HFF-Myc (cell line): ENCODE measurements at places on chromosomes 12 and 14.

DNA sequence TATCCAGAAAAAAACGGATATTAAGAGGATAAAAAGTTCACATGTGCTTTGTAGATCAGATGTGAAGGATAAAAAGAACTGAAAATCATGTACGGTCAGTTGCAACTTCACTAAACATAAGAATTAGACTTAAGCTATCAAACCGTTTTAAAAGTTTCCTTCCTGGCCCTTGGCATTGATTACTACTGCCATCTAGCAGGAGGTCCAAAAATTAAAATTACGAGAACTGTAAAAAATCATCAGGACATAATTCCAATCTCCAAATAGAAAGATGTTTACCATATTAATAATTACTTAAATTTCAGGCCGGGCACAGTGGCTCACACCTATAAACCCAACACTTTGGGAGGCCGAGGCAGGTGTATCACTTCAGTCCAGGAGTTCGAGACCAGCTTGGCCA lies 7.9 kb downstream of the WDR89 start:
- DNase-seq: no peak

DNA sequence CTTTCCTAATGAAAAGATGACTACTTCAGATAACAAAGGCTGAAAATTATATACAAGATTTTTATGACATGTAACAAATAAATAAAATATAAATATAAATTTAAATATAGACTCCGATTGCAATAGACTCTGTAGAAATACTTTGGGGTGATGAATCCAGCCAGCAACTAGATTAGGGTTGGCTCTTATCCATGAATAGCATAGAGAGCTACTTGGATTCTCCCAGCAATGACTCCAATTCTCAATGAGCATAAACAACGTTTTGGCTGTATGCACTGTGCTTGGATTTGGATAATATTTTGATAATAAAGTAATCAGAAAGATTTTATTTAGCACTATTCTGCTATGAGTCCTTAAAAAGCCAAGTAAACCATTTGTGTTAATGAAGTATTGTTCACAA lies 58.0 kb upstream of the LRFN5 start:
- no peak for DNase-seq

GRCh38 chr12:14482886-14483285 lies 84.8 kb downstream of the PLBD1 start:
- no peak for DNase-seq

DNA sequence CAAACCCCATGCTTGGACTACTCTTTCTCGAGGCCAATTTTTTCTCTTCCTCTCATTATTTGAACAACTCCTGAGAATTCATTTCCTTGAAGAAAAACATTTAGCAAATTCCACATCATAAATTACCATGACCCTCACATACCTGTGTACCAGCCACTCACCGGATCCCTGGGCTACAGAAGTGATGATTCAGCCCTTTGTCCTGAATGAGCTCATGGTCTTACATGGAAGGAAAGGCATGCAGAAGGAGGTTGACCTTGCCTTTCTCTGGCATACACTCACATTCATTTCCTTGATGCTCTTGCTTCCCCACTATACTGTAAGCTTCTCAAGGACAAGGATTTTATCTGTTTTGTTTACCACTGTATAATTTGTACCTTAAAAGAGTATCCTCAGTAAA lies 191.5 kb downstream of the SLC5A8 start:
- peak; percentile 46 for DNase-seq

- DNase-seq: no peak
Observed at GRCh38 chr14:55075628-55076175, 24.3 kb downstream of the MAPK1IP1L start.

GRCh38 chr12:21541773-21542172 lies 15.7 kb downstream of the SPX start:
- no peak for DNase-seq

- peak; percentile 3 for DNase-seq
Observed at GRCh38 chr12:91577586-91578539, 395.2 kb upstream of the DCN start.

- DNase-seq: no peak
Observed at GRCh38 chr12:69442894-69443293, 27.3 kb upstream of the FRS2 start.

DNA sequence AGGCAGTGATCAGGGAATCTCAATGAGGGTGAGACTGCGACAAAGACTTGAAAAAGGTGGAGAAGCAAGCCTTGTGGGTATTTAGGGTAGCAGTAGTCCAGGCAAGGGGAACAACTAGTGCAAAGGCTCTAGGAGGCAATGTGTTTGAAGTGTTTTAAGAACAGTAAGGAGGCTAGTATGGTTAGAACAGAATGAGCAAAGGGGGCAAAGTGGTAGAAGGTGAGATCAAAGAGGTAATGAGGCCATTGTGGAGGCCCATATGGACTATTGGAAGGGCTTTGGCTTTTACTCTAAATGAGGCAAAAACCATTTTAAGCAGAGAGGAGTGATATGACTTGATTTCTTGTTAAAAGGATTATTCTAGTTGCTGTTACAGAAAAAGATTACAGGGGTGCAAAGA lies 16.8 kb downstream of the HIF1A start:
- DNase-seq: no peak

DNA sequence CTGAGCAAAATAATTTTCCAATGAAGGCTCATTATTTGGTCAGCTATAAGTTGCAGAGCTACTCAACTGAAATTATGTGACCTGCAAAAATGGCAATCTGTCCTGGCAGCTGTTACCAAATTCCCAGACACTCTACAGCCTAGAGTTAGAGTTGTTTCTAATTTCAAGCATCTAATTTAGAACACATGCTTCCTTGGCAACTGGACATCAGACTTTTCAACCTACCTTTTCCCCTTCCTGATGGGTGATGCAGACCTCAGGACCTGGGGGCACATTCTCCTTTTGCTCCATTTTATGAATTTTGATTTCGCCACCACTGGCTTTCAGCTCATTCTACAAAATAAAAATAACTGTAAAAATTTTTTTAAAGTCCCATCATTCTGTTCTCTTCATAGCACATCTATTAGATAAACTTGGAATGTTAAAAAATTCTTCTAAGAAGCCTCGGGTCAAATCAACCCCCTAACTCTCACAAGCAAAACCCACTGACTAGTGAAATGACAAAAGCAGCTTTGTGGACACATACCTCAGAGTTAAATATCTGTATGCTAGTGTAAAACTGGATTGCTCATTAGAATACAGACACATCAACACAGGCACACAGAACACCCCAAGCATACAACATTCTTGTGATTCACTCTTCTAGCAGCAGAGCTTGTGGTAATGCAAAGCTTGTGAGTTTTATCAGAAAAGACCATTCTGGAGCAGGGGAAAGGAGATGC lies 33.5 kb upstream of the CERS5 start:
- no peak for DNase-seq

GRCh38 chr14:41899416-41899815 lies 292.7 kb downstream of the LRFN5 start:
- DNase-seq: no peak

GRCh38 chr12:28698553-28698952 lies 450.5 kb upstream of the FAR2 start:
- no peak for DNase-seq

DNA sequence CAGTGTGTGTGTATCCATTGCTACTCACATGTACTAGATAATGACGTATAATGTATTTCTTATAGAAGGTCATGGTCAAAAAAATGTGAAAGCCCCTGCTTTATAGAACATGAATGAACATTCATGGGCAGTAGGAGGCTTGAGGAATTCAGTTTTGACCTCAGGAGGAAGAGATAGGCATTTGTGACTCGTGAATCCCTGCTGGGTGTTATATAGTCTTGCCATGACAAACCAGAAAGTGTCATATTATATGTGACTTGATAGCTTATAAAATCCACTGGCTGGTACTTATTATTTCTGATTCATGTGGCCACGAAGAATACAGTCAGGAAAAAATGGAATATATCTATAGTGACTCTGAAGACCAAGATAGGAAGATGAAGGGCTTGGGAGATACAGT lies 287.6 kb downstream of the CEP128 start:
- DNase-seq: no peak

GRCh38 chr14:100288382-100289185 lies 17.7 kb downstream of the SLC25A29 start:
- DNase-seq: peak; percentile 45

DNA sequence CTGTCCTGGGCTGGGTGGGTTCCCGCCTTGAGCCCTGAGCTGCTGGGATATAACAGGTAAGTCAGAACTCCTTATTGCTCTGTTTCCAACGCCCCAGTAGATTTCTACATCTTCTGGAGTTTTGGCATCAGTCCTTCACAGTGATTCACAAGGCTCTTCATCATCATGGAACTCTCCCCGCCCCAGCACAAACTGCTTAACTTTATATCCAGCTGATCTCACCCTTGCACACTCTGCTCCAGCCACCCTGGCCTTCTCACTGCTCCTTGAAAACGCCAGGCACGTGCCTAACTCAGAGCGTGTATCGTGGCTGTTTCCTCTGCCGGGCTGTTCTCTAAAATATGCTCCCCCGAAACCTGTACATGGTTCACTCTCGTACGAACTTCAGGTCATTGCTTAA lies 264.9 kb downstream of the NOVA1 start:
- DNase-seq: no peak

GRCh38 chr12:11718105-11718504 lies 68.6 kb downstream of the ETV6 start:
- DNase-seq: no peak

GRCh38 chr14:72545411-72546311 lies 348.2 kb downstream of the DPF3 start:
- DNase-seq: no peak

GRCh38 chr14:56811593-56812363 lies 1.5 kb upstream of the OTX2 start:
- DNase-seq: no peak

DNA sequence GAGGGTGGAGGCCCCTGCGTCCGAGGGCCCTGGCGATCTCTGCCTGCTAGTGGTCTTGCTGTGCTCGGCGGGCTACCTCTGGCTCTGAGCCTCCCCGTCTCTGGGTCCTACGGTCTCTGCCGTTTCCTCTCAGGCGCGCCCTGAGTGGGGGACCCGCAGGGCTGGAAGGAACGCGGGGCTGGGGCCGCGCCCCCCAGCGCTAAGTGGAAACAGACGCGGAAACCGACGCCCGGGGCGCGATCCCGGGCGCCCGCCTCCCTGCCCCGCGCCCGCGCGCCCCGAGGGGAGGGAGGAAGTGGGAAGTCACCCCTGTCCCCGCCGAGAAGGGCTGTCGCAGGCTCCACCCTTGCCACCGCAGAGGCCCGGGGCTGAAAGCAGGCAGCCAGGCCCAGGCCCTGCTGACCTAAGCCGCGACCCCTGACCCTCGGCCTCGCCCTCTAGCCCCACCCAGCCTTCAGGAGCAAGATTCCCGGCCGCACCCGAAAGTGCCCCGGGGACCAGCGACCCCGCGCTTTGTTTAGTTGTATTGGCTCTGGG lies 831 bp downstream of the CRIP1 start:
- no peak for DNase-seq

GRCh38 chr12:120115692-120116440 lies 687 bp downstream of the RAB35 start:
- no peak for DNase-seq
